ENCODE measurements at places on chromosomes 12 and 14.

DNA sequence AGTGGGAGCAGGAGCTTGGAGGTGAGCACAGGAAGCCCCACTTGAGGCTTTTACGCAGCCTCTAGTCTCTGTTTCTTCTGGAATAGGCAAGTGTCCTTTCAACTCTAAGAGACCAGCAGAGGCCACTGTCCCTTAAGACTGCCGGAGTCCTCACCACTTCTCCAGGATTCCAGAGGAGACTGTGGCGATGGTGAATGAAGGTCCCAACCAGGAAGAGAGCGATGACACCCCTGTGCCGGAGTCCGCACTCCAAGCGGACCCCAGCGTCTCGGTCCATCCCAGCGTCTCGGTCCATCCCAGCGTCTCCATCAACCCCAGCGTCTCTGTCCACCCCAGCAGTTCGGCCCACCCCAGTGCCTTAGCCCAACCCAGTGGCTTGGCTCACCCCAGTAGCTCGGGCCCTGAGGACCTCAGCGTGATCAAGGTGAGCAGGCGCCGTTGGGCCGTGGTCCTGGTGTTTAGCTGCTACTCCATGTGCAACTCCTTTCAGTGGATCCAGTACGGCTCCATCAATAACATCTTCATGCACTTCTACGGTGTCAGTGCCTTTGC, 442 bp downstream of the FLVCR2 start:
- no peak for DNase-seq

GRCh38 chr12:6333029-6333428, 8.8 kb downstream of the TNFRSF1A start:
- DNase-seq: no peak

GRCh38 chr14:61098721-61099120, 117.7 kb downstream of the SLC38A6 start:
- no peak for DNase-seq

- no peak for DNase-seq
Measured at GRCh38 chr14:74670726-74671411, 42.0 kb downstream of the AREL1 start.

DNA sequence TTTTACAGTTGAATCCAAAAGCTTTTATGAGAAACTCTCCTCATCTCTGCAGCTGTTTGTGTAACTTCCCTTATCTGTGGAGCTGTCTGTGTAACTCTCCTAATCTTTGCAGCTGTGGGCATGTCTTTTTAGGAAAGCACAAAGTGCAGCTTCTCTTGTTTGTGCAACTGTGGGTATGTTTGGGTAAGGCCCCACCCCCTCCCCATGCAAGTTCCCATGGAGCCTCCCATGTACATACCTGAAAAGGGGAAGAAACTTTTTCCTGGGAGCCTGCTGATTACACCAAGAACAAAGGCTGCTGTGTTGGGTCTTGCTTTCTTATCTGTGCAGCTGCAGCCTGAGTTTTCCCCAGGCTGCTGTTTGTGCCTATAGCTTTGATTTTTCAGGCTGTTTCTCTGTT, 42.7 kb upstream of the CDKN3 start:
- DNase-seq: no peak

DNA sequence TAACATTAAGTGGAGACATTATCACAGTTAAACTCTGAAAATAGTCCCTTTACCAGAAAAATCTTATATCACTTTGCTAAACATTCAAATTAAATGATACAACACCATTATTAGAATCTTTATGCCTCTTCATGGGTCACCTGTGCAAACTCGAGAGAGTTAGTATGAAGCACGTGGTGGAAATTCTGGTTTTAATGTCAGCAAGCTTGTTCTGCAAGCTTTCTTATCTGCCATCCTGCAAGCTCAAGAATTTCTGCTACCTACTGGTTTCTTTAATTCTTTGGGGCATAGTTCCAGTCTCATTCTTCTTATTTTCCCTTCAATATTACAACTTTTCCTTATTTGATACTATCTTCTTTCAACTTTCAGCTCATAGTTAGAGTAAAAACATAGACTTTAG, 868 bp downstream of the CATSPERB start:
- no peak for DNase-seq

DNA sequence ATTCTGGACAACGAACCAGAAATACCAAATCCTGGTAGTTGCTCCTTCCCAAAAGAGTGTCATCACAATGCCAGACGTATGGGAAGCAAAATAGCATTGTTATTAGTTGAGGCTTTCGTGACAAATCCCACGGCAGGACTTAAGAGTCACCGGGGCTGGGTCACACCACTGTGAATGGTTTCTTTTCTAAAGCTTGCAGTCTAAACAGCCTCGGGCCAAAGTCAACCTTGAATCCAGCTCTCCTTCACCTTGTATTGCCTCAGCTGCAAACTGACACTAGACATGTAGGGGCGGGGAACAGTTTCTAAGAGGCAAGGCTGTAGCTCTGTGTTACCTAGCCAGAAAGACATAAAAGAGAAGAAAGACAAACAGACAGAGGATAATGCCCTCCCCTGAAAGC, 734.8 kb downstream of the MED13L start:
- DNase-seq: no peak

DNA sequence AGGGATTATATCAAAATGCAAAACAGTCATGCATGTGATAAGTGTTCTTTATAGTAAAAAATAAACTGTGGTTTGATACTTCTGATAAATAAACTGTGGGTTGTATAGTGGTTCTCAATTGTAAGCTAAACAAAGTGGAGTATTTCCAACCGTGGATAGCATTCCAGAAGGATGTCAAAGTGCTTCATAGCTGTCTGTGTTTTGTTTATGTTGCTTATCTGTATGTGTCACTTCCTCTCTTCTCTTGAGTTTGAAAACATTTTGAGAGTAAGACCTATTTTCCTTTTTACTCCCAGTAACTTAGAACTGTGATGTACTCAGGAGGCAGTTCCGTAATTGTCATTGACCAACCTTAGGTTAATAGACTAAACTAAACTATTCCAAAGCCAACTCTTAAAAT, 415.8 kb downstream of the TMTC2 start:
- DNase-seq: no peak
